ENCODE measurements at places on chromosomes 5 and 9.

GRCh38 chr9:89365532-89365912 lies 47.2 kb downstream of the SECISBP2 start:
- DNase-seq = no peak

GRCh38 chr5:125197321-125197720 lies 450.9 kb upstream of the ZNF608 start:
- no peak for DNase-seq

GRCh38 chr9:36891341-36891811 lies 142.7 kb downstream of the PAX5 start:
- DNase-seq = no peak

- DNase-seq = no peak
Measured at GRCh38 chr9:126375386-126375785, 48.8 kb downstream of the MVB12B start.

- no peak for DNase-seq
Measured at GRCh38 chr5:150278916-150279315, 10.7 kb downstream of the CAMK2A start.
